ENCODE measurements at places on chromosomes 4 and X.
A peak's percentile ranks its signal among the peaks of the same experiment; 100 is the strongest.

DNA sequence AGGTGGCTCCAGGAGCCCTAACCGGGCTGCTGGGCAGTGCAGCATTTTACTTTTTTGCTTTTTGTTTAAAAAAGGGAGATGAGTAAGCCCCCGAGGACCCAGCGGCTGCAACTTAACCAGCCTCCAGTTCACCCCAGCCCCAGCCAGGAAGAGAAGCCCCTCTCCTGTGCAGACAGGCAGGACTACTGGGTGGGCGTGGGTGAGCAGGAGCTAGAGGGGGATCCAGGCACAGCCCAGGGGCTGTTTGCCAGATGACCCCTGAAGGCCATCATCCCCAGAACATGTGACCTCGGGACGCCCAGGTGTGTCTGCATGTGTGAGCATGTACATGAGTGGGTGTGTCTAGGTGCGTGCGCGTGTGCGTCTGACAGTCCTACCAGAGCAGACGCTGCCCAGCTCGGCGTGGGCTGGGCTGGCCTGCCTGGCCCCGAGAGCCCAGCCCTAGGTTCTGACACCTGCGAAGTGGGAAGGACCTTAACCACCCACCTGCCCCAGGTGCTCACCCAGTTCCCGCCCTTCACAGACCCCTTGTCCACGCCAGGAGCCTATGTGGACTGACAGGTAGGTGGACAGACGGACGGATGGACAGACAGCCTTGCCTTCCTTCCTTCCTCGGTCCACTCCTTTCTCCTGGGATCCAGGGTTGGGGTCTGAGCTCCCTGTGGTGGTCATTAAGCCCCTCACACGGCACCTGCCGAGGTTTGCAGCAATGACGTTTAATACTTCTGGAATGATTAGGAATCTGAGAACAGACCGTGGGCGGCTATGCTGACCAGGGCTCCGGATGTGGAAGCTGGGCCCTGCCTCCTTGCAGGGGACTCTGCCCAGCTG, 7.8 kb upstream of the HAUS3 start:
- no peak for DNase-seq

GRCh38 chr4:94525993-94526728, 74.4 kb downstream of the PDLIM5 start:
- DNase-seq = no peak

- DNase-seq = peak; percentile 49
These were observed 137.8 kb downstream of the SCFD2 start for GRCh38 chr4:53228036-53228435.

DNA sequence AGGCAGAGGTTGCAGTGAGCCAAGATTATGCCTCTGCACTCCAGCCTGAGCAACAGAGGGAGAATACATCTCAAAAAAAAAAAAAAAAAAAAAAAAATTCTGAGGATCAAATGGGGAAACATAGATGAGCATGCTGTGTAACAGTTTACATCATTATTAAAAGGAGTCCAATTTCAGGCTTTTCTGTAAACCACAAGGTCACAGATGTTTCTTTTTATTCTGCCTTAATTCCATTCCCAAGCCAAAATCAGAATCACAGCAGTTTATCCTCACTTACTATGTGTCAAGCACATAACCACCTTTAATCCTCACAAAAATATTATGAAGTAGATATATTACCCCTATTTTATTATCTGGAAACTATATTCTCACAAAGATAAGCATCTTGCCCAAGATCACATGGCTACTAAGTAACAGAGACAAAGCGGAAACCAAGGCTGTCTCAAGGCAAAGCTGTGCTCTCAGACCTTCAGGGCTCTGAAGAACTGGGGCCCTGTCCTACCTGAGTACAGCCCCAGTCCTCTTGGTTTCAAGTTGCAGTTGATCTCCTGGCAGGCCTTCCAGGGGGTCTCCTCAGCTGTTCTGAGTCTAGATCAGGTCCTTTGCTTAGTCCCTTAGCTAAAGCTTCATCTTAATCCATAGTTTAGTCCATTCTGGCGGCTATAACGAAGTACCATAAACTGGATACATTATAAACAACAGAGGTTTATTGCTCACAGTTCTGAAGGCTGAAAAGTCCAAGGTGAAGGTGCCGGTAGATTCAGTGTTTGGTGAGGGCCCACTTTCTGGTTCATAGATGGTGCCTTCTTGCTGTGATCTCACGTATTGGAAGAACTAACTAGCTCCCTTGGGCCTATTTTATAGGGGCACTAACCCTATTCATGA, 141.3 kb downstream of the PALLD start:
- no peak for DNase-seq

GRCh38 chrX:8913655-8914409, 112.6 kb upstream of the FAM9A start:
- DNase-seq = no peak

DNA sequence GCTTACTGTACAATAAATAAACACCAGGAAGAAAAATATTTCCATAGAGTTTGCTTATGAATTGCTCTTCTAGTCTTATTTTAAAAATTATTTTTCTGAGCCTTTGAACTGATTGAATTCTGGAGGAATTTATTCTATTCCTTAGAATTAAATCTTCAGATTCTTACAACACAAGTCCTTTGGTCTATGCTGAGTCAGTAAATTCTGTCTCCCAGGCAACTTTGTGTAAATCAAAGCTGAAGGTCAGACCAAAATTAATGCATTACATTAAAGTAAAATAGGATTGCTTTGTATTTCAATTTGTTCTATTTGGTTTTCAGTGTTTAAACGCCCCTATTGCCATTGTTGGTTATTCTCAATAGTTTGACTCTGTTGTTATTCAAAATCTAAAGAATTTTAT, 26.8 kb upstream of the STPG2 start:
- no peak for DNase-seq

DNA sequence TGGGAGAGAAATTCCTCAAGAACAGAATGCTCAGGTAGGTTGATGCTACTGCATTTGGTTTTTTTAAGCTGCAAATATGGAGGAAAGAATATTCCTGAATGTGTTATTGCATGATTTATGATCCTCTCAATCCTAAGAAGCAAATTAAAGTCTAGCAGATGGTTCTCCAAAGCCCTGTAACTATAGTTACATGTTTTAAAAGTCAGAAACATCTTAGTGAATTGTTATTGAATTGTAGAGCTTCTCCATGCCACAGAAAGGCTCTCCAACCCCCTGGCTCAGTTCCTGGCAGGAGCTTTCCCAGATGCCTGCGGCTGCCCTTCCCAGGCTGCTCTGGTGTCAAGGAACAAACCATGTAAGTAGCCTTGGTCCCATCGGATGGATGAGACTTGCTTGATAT, 227.8 kb upstream of the GATB start:
- no peak for DNase-seq

- peak; percentile 4 for DNase-seq
These were observed 14.3 kb downstream of the JCHAIN start for GRCh38 chr4:70651864-70652506.

- DNase-seq = no peak
These were observed 45.3 kb upstream of the HELT start for GRCh38 chr4:184972991-184973390.

DNA sequence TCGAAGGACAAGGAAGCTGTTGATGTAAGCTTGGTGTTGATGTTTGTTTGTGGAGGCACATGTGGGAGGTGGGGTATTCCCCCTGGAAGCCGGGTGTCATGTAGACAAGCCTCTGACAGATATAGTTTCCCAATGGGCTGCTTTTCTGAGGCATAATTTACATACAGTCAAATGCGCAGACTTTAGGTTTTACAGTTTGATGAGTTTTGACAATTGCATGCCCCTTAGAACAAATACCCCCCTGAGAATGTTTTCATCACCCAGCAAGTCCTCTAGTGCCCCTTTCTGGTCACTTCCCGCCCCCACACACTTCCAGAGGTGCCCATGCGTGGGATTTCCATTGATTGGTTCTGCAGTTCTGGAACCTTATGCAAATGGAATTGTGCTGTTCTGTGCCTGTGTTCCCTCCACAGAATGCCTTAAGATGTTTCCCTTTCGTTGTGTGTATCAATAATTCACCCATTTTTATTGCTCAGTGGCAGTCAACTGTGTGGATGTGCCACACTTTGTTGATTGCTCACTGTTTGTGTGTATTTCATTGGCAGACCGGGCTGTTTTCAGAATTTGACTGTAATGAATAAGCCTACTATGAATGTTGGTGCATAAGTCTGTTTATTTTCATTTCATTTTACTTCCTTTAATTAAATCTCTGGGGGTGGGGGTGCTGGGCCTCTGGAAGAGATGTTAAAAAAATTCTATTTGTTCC, 8.5 kb downstream of the EVC start:
- DNase-seq = no peak

DNA sequence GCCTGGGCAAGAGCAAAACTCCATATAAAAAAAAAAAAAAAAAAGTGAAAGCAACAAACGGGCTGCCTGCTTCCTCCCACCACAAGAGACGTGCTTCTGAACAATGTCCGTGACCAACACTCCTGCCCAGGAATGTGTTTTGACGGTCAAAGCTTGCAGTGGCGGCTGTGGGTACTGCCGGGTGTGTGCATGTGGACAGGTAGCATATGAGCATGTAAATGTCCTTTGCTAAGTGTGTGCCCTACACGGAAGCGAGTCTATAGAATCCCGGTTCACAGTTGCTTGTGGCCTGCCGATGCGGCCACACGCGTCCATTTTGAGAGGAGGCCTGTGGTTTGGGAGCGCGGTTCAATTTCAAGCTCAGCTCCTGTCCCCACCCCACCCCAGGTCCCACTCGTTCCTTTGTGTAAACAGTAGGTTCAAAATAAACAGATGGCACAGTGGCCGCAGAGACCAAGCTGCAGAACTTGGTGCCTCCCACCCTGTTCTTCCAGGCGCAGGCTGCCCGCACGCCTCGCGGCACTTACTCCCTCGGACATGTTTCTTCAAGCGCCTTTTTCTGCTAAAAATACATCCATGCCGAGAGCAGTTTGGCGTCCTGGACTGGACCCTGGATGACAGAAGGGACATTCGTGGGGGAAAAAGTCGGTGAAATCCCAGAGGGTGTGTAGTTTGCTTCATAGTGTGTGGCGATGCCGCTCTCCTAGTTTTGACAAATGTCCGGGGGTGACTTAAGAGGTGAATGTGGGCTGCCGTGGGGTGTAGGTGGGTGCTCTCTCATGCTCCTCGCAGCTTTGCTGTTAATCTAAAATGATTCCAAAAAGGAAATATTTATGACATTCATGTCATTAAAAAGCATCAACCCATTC, 11.5 kb upstream of the NKX1-1 start:
- no peak for DNase-seq

- no peak for DNase-seq
These were observed 2.9 kb upstream of the FAT1 start for GRCh38 chr4:186726426-186727168.

GRCh38 chrX:136752796-136753195, 27.9 kb downstream of the ARHGEF6 start:
- DNase-seq = no peak

- no peak for DNase-seq
These were observed 533 bp downstream of the IL15 start for GRCh38 chr4:141636771-141637460.

GRCh38 chr4:3115637-3116270, 41.3 kb downstream of the HTT start:
- no peak for DNase-seq

DNA sequence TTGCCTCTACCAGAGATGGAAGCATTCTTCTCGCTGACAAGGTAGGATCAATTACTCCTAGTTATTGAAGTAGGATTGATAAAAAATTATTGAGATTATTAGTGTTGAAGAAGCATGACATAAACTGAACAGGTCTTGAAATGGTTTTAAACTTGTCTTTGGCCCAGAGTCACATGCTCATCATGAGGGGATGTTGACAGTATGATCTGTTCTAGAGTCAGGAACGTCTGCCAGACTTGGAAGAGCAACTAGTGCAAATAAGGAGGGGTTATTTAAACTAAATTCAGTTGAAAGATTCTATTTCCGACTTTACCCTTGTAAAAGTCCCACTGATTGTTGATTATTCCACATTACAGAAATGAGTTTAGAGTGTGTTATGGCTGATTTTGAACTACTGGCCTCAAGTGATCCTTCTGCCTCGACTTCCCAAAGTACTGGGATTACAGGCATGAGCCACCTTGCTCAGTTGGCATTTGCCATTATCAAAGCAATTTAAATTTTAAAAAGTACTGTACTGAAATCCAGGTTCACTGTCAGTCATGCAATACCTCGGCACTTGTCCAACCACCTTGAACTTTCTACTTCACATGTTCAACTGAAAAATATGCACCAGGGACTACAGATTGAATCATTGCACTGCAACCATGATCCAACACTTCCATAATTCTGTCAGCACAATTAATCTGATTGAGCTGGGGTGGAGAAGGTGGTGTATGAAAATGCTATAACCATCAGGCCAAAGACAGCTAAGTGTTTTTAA, 19.7 kb downstream of the FABP2 start:
- no peak for DNase-seq

GRCh38 chr4:186606591-186606992, 51.2 kb upstream of the MTNR1A start:
- DNase-seq = no peak

GRCh38 chr4:80207172-80207583, 9.9 kb downstream of the PRDM8 start:
- DNase-seq = no peak

GRCh38 chr4:134201216-134202161, at the start of gene PABPC4L:
Gene PABPC4L (minus strand): TSS chr4:134201789. CDS start chr4:134201019, 770 bp downstream.
- no peak for DNase-seq

DNA sequence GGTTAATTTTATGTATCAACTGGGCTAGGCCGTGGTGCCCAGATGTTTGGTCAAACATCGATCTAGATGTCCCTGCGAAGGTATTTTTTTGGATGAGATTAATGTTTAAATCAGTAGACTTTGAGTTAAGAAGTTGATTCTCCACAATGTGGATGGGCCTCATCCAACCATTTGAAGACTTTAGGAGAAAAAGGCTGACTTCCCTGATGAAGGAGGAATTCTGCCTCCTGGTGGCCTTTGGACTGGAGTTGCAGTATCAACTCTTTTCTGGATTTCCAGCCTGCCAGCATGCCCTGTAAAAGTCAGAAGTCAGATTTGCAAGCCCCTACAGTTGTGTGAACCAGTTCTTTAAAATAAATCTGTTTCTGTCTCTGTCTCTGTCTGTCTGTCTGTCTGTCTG, 91.4 kb downstream of the STK32B start:
- no peak for DNase-seq

DNA sequence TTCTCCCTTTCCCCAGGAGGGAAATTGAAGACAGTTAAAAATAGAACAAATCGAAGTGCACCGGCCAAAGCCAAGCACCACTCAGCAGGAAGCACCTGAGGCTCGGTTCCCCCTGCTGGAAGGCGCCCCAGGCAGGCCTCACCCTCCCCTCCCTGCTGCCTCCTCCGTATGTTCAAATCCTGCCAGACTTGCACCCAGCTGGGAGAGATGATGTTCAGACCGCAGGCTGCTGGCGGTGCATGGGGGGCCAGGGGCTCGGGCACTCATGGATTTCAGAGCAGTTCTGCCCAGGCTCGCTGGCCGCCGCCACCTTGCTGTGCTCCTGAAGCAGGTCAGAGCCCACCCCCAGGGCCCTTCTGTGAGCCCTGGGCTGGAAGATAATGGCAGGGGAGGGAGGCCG, 91.4 kb downstream of the DCTD start:
- DNase-seq = no peak

- DNase-seq = no peak
These were observed 1344.0 kb downstream of the FSTL5 start for GRCh38 chr4:160819791-160820190.
